GM23338 (cell line): ENCODE measurements at places on chromosomes 11 and 22. TPM values are rescaled to one million over a fixed set of nuclear protein-coding genes. Genes with fewer than 3 reads are reported as not detected.

GRCh38 chr11:8964324-8965320 is at the start of gene TMEM9B:
TMEM9B (minus strand) TSS chr11:8964442; CDS start chr11:8964313, 129 bp downstream.
- no peaks in the 10 kb centered on the region for H3K36me3 ChIP-seq
- H3K27me3 ChIP-seq: no peaks in the 10 kb centered on the region
- H3K4me1 ChIP-seq: peaks cover 6% of the 10 kb centered on the region; the same call in 1 of the 2 replicates
- peak within 1 kb of the TSS; percentile 97 for H3K4me3 ChIP-seq
- DNase-seq: peak; percentile 96

DNA sequence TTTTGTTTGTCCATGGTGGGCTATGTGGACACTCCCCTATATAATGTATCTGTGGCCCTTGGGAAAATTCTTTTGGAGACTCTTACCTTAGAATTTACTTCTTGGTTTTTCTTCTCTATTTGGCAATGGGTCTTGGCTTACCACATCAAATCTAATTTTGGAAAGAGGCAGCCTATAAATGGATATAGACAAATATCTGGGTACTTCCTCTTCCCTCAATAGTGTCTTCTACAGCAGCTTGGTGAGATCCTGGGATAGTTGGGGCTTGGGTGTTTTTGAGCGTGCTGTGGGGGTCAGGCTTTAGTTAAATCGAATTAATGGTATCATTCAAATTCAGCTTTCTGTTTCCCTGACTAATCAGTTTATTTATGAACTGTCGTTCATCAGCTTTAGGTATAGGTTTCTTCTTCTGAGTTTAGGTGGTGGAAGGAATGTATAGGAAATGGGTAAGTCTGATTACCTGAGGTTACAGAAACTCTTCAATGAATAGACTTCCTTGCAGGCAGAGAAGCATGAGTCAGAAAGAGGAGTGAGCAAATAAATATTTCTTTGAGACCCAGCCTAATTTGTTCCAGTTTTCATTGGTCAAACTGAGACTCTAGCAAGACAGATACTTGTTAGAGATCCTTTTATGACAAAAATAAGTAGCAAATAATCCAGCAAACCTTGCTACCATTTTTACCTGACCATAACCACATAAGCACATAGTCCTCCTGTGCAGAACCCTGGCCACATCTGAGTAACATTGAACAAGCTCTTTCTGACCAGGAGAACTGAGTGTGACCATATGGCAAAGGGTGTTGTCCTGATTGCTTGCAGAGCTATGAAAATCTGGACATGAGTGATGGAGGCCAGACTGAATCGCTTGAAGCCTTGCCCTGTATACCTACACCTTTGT is 68.6 kb upstream of the SORL1-AS1 start:
- H3K27me3 ChIP-seq: no peaks in the 10 kb centered on the region
- H3K27ac ChIP-seq: 0 out of 2 replicates have a peak overlapping the region, but pooled peaks have one; percentile 45
- H3K4me1 ChIP-seq: no peaks in the 10 kb centered on the region
- DNase-seq: no peak
- no peak overlapping the region for H3K4me3 ChIP-seq
- H3K36me3 ChIP-seq: peaks cover 19% of the 10 kb centered on the region

GRCh38 chr11:12962306-12962705 is 46.8 kb upstream of the RASSF10 start:
- H3K4me3 ChIP-seq: no peak overlapping the region
- H3K27ac ChIP-seq: no peak overlapping the region
- H3K36me3 ChIP-seq: no peaks in the 10 kb centered on the region
- no peak for DNase-seq

DNA sequence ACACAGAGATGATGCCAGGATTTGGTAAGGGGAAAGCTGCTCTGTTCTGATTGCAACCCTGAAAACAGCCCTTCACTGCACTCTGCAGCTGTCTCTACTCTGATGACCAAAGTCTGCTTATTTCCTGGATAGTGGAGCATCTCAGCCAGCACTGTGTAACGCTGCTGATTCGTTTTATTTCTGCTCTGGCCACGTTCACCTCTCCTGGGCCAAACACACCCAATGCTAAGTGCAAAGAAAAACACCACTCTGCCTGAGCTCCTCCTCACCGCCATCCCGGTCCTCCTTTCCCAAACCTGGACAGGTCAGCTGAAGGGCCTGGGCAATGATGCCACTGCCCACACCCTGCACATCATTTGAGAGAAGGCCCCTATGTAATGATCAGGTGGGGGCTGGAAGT is 529.3 kb upstream of the B3GAT1 start:
- no peak overlapping the region for H3K27ac ChIP-seq
- peaks cover 16% of the 10 kb centered on the region for H3K4me1 ChIP-seq
- H3K4me3 ChIP-seq: no peak overlapping the region
- H3K36me3 ChIP-seq: no peaks in the 10 kb centered on the region

DNA sequence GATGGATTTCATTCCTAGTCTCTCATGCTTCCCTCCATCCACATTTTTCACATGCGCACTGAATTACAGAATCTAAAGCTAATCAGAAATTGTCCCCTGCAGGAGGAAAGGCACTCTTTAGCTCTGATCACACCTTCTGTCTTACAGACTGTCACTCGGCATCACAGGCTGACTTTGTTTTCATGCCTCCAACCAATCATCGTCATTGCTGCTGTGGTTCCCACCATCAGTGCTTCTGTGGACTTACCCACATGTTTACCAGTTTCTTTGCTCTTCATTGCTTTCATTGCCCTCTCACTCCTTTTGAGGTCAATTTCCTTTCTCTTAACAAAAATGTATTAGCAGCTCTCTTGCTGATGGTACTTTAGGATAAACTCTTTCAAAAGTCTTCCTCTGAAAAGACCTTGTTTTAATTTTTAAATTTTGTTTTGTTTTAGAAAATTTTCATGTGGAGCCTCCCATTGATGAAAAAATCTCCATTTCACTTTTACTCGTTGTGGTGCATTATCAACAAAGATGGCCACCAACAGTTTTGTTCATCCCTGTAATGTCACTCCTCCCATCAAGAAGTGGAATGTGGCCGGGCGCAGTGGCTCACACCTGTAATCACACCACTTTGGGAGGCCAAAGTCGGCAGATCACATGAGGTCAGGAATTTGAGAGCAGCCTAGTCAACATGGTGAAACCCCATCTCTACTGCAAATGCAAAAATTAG is 20.2 kb upstream of the TREH start:
- no peak overlapping the region for H3K4me3 ChIP-seq
- H3K4me1 ChIP-seq: peaks cover 5% of the 10 kb centered on the region; the same call in 1 of the 2 replicates
- peak overlapping the region; percentile 57; the same call in 1 of the 2 replicates for H3K27ac ChIP-seq
- no peaks in the 10 kb centered on the region for H3K36me3 ChIP-seq
- DNase-seq: no peak

GRCh38 chr11:79055856-79056631 is 384.8 kb downstream of the TENM4 start:
- peak; percentile 45 for DNase-seq
- 0 out of 2 replicates have a peak, but pooled peaks cover 9% of the 10 kb centered on the region for H3K4me1 ChIP-seq
- H3K36me3 ChIP-seq: no peaks in the 10 kb centered on the region
- no peak overlapping the region for H3K4me3 ChIP-seq
- H3K27ac ChIP-seq: no peak overlapping the region
- H3K27me3 ChIP-seq: no peaks in the 10 kb centered on the region

DNA sequence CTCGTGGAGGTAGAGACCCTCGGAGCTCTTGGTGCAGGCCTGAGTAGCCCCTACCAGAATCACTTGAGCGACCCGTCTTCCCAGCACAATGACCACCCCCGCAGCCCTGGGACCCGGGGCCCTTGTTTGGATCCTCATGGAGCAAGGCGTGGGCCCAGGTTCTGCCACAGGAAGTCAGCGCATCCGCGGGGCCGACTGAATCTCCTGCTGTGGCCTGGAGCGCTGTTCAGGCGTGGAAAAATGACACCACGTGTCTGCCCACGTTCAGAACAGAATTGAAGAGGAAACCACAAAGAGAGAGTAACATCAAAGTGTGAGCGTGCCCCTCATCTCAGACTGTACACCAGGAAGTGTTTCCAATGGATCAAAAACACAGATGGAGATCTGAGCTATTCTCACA is 1479.2 kb downstream of the TBC1D22A start:
- DNase-seq: no peak
- H3K27ac ChIP-seq: no peak overlapping the region
- H3K27me3 ChIP-seq: no peaks in the 10 kb centered on the region
- H3K4me1 ChIP-seq: peaks cover 3% of the 10 kb centered on the region; the same call in 1 of the 2 replicates

DNA sequence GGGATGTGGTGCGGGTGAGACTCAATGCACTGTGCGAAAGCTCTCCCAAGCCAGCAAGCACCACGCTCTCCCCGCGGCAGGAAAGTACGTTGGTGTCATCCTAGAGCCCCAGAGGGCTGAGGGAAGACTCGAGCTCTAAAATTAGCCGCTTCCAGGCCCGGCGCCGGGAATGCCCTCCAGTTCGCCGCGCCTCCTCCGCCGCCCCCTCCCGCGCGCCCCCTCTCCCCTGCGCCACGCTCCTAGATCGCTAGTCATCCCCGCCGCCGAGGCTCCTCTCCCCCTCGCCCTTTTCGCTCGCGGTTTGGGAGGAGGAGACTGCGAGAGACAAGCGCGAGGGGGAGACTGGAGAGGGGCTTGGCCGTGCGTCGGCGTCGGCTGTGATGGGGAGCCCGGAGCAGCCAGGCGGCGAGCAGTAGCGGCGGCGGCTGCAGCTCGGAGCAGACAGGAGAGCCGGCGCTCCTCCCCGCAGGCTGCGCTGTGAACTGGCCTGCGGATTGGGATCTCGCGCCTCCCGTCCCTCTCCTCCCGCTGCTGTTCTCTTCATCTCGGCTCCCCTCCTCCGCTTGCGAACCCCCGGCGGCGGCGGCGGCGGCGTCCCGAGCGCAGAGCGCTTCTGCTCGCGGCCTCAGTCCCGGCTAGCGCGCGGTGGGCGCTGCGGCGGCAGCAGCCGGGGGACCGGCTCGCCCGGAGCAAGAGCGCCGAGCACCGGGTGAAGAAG is at the start of gene FAT3:
TSS of gene FAT3 (plus strand) at position 412 of the 718 bp plus-strand sequence. CDS start 127,295 bp downstream, outside the sequence.
- peaks cover 27% of the 10 kb centered on the region for H3K27me3 ChIP-seq
- peak within 1 kb of the TSS; percentile 90 for H3K4me3 ChIP-seq
- no peak within 1 kb of the TSS for H3K27ac ChIP-seq
- H3K36me3 ChIP-seq: peaks cover 7% of the 10 kb centered on the region; the same call in 1 of the 2 replicates

- DNase-seq: no peak
- no peaks in the 10 kb centered on the region for H3K4me1 ChIP-seq
- H3K36me3 ChIP-seq: no peaks in the 10 kb centered on the region; the same call in 1 of the 2 replicates
- H3K27ac ChIP-seq: no peak overlapping the region
These were observed 1331.5 kb downstream of the TBC1D22A start for GRCh38 chr22:48093981-48094380.

GRCh38 chr11:63537293-63538101 is 889 bp downstream of the PLAAT4 start:
- H3K36me3 ChIP-seq: no peaks in the 10 kb centered on the region
- no peak overlapping the region for H3K4me3 ChIP-seq
- H3K27me3 ChIP-seq: no peaks in the 10 kb centered on the region
- no peak for DNase-seq
- H3K4me1 ChIP-seq: peaks cover 10% of the 10 kb centered on the region
- H3K27ac ChIP-seq: no peak overlapping the region

GRCh38 chr11:62399878-62400266 is 19.0 kb upstream of the SCGB1A1 start:
- no peaks in the 10 kb centered on the region for H3K27me3 ChIP-seq
- H3K4me3 ChIP-seq: no peak overlapping the region
- no peaks in the 10 kb centered on the region for H3K36me3 ChIP-seq

- H3K36me3 ChIP-seq: no peaks in the 10 kb centered on the region
- no peak overlapping the region for H3K27ac ChIP-seq
- no peaks in the 10 kb centered on the region for H3K27me3 ChIP-seq
- no peak for DNase-seq
These were observed 70.6 kb downstream of the PRMT3 start for GRCh38 chr11:20457934-20458680.

GRCh38 chr11:84061726-84062125 is 775.6 kb upstream of the CCDC90B start:
- no peak overlapping the region for H3K4me3 ChIP-seq
- no peaks in the 10 kb centered on the region for H3K4me1 ChIP-seq
- no peak for DNase-seq
- no peaks in the 10 kb centered on the region for H3K27me3 ChIP-seq

- H3K27ac ChIP-seq: no peak overlapping the region
- no peaks in the 10 kb centered on the region for H3K27me3 ChIP-seq
- DNase-seq: no peak
- no peaks in the 10 kb centered on the region for H3K36me3 ChIP-seq
- H3K4me1 ChIP-seq: no peaks in the 10 kb centered on the region
- H3K4me3 ChIP-seq: no peak overlapping the region
These were observed 392.9 kb downstream of the INSC start for GRCh38 chr11:15507592-15507991.

DNA sequence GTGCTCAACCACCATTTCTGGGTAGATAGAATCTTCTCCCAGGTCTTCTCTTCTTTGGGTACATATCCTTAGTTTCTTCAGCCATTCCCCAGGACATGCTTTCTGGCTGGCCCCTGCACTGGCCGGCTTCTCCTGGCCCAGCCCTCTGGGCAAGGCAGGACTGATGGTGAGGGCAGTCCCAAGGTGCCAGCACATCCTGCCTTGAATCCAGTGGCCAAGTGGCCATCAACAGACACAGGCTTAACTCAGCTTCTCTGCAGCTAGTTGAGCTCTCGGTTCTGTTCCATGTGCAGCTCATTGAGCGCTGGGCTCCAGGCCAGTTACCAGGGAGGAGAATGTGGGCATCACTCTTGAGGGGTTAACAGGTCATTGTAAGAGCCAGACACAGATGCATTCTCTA is 17.6 kb downstream of the SMIM38 start:
- no peak for DNase-seq
- no peaks in the 10 kb centered on the region for H3K27me3 ChIP-seq
- no peaks in the 10 kb centered on the region for H3K4me1 ChIP-seq
- no peaks in the 10 kb centered on the region for H3K36me3 ChIP-seq
- no peak overlapping the region for H3K27ac ChIP-seq

DNA sequence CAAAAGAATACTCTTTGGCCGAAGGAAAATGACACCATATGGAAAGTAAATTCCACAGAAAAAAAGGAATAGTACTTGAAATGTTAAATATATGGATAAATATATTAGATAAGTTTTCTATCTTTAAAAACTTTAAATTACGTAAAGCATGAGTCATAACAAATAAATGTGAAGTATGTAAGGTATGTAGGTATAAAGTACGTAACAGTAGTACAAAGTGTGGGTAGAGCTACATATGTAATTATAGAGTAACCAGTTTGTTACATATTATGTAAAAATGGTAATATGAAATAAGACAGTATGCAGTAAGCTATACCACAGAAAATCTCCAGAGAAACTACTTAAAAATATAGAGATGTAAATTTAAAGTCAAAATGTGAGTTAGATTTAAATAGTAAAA is 582.3 kb upstream of the CHORDC1 start:
- H3K27me3 ChIP-seq: no peaks in the 10 kb centered on the region
- no peaks in the 10 kb centered on the region for H3K36me3 ChIP-seq
- peaks cover 4% of the 10 kb centered on the region; the same call in 1 of the 2 replicates for H3K4me1 ChIP-seq
- H3K27ac ChIP-seq: no peak overlapping the region

VWCE gene
- total RNA-seq: 13.1 and 16.9 TPM in 2 replicates

CYB561A3 gene
- total RNA-seq: 20.9 and 30.8 TPM in 2 replicates

TRIM21 gene
- 12.6 and 18.3 TPM in 2 replicates for total RNA-seq

KCTD14 gene
- 14.2 and 19.1 TPM in 2 replicates for total RNA-seq

HNRNPUL2 gene
- 18.3 and 21.7 TPM in 2 replicates for total RNA-seq

SCARF2 gene
- 16.6 and 17.0 TPM in 2 replicates for total RNA-seq

GPR83 gene
- 0.17 and 0.23 TPM in 2 replicates for total RNA-seq
